ENCODE measurements at places on chromosomes 4 and X.

GRCh38 chr4:4402966-4403365 lies 16.1 kb downstream of the NSG1 start:
- DNase-seq = no peak

DNA sequence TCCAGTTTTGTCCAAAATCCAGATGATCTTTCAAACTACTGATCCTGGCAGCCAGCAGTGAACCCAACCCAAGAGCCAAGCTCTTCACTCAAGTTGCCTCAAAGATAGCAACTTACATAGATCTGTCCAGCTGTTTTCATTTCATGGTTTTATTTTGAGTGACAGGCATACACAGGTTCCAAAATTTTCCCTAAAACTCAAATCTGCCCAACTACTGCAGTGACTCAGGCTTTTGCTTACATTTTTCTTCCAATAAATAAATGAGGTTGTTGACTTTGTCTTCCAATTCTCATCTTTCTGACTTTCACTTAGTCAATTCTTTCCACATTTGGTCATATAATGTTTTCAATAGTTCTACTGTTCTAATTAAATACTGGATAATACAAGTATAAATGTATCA lies 158.8 kb downstream of the TECRL start:
- DNase-seq = no peak

DNA sequence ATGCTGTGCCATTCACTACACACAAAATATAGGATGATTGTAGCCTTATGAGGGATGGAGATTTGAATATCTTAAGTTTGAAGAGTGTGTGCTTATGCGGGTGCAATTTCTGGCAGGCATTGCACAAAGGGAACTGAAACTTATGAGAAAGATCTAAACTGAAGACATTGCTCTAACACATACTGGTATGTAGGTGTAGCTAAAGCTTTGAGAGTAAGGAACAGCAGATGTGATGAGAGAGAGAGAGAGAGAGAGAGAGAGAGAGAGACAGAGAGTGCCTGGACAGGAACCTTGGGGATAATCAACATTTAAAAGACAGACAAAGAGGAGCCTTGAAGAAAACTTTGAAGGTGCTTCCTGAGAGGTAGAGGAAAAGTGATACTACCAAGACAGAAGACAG lies 379.7 kb downstream of the SPRY1 start:
- DNase-seq = no peak

DNA sequence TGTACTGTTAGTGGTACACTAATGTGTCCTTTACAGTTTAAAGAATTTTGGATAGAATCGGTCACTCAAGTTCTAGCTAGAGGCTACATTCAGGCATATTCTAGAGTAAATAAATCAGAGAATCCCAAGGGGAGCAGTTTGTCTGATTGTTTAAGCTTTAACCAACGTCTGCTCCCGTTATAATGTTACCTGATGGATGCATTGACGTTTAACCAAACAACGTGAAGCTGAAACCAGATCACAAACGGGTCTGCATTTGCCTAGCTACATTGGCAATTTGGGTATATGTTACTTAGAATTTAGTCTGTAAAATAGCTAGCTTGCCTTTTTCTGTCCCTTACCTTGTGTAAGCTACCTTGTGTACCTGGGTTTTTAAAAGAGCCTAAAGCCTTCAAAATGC lies 1.6 kb downstream of the PI4K2B start:
- no peak for DNase-seq

- no peak for DNase-seq
Measured at GRCh38 chr4:7422151-7422897, 12.4 kb downstream of the PSAPL1 start.

GRCh38 chr4:17065821-17066220 lies 167.4 kb upstream of the LDB2 start:
- DNase-seq = no peak

- DNase-seq = no peak
Measured at GRCh38 chrX:130072345-130072740, 38.0 kb downstream of the ELF4 start.

- DNase-seq = no peak
Measured at GRCh38 chr4:135485371-135485770, 1283.8 kb upstream of the PABPC4L start.

- DNase-seq = no peak
Measured at GRCh38 chr4:92654084-92654483, 350.3 kb downstream of the GRID2 start.

DNA sequence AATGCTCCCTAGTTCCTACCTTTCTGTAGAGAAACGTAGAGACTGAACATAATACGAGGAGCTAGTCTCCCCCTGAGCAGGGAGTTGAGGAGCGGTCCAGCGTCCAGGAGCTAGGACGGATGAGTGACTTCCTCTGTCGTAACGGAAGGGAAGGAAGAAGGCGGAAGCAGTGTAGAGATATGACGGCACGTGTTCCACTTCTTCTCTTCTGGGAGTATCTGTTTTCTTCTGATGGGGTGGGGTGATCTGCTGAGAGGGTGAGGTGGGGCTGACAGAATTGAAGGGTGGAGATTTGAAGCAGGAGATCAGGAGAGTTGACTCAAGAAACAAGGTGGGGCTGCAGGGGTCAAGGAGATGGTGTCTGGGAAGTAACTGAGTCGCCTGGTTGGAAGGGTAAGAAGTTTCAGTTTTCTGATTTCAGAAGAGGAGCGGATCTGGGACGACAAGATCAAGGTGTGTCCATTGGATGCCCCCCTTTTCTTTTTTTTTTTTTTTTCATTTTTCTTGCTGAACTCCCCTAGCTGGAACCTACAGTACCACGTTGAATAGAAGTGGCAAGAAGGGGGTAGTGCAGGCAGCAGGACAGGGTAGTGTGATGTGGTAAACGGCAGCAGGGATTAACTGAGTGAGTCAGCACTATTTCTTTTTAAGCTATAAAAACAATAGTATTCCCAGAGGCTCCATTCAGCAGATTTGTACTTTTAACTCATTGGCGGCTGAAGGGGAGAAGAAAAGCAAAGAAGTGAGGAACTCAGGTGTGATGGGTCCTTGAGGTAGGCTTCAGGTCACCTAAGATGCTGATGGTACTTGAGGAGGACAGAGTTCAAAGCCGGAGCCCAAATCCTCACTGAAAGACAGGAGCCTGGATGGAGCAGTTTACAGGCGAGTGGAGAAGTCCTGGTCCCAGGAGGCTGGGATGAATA lies 50.8 kb upstream of the SETD7 start:
- no peak for DNase-seq

DNA sequence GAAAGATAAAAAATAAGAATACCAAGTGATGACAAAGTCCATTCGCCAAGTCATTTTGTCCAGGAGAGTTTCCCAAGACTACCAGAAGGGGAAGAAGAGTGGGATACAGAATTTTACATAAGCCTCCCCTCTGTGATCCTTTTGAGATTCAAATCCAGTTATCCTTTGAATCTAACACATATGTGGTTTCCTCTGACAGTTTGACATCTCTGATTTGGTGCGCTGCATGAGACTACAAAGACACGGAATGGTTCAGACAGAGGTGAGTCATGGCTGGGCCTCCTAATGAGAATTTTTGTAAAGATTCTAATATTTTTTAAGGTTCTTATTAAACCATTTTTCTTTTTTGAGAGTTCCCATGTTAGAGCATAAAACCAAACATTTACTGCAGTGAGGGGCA lies 38.3 kb downstream of the SLC10A6 start:
- DNase-seq = no peak

DNA sequence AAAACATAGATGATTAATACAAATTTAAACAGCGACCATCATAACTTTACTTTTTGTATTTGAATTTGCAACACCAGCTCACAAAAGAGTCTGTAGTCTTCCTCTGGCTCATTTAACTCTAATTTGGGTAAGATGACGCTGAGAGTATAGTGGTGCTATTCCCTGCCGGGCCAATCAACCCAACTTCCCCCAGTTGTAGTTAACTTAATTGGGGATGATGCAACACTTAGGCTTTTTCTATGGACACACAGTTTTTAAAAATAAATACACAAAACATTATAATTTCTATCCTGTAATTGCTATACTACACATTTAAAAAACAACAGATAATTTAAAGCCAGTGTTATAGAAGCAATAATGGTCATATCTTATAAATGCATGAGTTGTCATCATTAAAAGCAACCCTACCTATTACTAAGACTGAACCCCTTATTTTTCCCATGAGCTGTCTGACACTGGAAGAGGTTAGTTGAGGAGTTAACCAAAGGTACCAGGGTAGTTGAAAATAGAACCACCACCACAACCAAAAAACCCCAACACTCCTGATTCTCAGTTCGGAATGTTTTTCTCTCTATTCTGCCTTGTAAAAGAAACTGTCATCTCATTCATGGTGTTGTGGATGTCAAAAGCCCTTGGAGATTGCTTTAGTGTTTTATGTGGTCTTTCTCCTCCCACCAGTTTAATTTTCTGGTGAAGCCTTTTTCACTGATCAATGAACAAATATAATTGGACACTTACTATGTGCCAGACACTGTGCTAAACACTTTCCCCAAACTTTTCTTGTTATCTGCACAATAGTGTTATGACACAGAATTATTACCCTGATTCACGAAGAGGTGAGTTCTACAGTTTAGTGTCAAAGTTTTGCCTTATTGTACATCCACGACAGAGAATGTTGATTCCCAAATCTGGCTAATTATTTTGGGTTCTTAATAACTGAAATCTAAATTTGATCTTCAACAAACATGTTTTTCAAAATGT lies 61.5 kb upstream of the RAPGEF2 start:
- no peak for DNase-seq

DNA sequence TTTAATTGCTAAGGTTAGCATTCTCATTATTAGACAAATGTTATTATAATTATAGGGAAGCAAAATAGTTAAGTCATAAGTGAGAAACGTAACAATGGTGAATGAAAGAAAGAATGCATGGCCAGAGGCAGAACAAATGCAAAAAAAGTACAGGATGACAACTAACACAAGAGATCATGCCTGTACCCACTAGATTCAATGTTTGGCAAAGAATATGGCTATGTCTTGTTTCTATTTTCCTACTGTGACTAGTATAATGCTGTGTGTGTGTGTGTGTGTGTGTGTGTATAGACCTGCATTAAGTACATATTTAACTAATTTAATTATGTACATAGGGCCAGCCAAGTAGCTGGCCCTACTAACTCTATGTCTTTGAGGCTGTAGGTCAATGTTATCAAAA lies 12.9 kb upstream of the BMP2K start:
- no peak for DNase-seq

DNA sequence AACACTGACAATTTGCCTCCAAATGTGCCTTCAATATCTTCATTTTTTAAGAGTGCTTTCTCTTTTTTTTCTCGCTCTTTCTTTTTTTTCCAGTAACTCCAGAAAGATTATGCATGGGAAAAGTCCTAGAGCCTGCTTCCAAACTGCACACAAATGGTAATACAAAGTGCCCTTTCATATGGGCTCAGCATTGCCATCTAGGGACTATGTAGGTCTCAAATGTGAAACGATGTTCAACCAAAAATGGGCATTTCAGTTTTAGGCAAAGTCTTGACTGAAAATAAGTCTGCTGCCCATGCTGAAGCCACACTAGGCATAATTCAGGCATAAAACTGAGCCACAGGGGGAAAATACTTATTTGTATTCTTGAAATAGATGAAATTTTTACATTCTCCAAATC lies 65.6 kb downstream of the SYNPO2 start:
- no peak for DNase-seq

GRCh38 chrX:150902434-150903109 lies 4.1 kb upstream of the CD99L2 start:
- no peak for DNase-seq

DNA sequence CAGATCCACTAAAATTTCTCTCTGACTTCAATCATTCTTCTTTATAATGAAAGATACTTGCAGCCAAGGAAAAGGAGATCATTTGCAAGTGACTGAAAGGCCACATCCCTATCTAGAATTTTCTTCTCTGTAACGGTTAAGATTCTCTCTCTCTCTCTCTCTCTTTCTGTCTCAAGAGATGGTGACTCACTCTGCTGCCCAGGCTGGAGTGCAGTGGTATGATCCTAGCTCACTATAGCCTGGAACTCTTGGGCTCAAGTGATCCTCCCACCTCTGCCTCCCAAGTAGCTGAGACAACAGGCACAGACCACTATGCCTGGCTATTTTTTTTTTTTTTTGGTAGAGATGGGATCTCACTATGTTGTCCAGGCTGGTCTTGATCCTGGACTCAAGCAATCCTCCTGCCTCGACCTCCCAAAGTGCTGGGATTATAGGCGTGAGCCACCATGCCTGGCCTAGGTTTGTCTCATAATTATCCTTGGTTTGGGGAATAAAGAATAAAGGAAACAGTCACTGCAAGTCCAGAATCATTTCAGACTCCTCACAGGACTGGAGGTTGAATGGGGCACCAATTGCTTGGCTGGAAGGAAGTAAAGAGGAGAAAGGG lies 33.3 kb upstream of the GALNT7 start:
- no peak for DNase-seq

- no peak for DNase-seq
Measured at GRCh38 chr4:3869174-3869572, 103.0 kb downstream of the ADRA2C start.

GRCh38 chr4:29717287-29718057 lies 1002.7 kb upstream of the PCDH7 start:
- no peak for DNase-seq

GRCh38 chrX:17707731-17708130 lies 29.6 kb upstream of the SCML1 start:
- no peak for DNase-seq

- DNase-seq = no peak
Measured at GRCh38 chr4:155640751-155641150, 25.9 kb upstream of the GUCY1A1 start.

- DNase-seq = no peak
Measured at GRCh38 chr4:38161208-38162113, 201.3 kb downstream of the PTTG2 start.

DNA sequence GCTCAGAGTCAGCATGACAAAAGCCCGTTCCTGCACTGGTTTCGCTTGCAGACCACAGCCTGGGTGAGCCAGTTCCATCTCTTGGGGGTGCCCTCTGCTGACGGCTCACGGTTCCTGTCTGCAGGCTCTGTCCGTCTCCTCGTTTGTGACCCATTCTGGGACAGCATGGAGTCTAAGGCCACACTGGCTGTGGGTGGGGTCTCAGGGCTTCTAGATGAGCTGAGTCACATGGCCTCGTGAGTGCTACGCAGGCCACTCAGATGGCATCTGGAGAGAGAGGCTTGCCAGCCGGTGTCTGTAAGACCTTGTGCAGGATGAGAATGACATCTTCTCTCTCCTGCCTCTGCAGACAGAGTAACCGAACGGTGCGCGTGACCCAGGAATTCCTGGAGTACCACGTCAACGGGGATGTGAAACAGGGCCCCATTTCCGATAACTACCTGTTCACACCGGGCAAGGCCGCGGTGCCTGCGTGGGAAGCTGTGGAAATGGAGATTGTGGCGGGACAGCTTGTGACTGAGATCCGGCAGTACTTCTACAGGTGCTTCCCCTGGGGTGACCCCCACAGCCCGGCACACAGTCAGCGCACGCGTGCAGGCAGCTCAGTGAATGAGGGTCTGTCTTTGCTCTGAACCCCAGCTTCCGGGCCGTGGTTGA lies 31.6 kb upstream of the MRFAP1 start:
- DNase-seq = no peak

- no peak for DNase-seq
Measured at GRCh38 chrX:120224388-120224787, 26.2 kb upstream of the ZBTB33 start.

DNA sequence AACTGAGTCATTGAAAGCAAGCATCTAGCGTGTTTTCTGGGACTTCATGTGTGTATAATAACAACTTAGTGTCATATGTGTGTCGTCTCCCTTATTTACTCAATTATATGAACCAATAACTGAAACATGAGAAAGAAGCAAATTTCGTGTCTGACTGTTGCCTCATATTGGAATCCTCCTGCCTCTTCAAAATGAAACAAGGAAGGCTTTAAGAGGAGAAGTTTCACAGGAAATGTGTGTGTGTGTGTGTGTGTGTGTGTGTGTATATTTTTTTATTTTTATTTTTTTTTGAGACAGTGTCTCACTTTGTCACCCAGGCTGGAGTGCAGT lies 145.8 kb upstream of the SFRP2 start:
- DNase-seq = no peak

- no peak for DNase-seq
Measured at GRCh38 chr4:114674080-114674479, 75.5 kb downstream of the UGT8 start.

All from activated CD4-positive, CD25-positive, alpha-beta regulatory T cell (primary cell).